Mesothelial cell of epicardium (in vitro differentiated cells): ENCODE measurements at places on chromosomes 5 and 9.
A peak's percentile ranks its signal among the peaks of the same experiment; 100 is the strongest.

DNA sequence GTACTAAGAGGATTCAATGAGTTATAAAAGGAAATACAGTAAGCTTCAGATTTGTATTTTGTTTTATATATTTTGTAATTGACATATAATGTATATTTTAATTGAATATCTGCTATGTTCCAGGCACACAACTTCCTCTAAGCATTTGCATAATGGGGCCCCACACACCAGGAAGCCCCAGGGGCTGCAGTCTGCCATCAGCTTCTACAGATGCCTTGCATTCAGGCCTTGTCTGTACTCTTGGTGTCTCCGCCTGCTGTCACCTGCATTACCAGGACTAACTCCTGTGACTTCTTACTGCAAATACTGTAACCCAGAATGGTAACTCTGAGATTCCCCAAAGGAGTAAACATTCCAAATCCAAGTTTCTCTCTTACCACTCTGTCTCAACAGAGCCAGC lies 20.6 kb downstream of the ARL15 start:
- DNase-seq: no peak

- DNase-seq: peak; percentile 39
These were observed 160.2 kb upstream of the DAPK1 start for GRCh38 chr9:87337335-87338087.

DNA sequence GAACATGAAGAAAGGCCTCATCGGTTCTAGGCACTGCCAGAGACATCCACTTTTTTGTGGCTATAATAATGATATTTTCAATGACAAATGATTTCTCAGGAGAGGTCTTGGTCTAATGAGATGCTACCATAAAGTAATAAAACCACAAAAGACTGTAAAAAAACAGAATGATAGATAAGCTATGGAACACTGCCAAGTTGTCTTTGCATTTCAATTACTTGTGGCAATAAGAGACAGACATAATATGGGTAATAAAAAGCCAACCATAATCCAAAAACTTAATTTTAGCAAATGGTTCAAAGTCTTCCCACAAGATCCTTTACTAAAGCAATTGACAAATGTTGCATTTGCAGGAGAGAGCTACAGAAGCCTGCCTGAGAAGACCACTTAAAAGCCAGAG lies 292.5 kb downstream of the ATPSCKMT start:
- no peak for DNase-seq

GRCh38 chr5:76703707-76704106 lies 12.2 kb upstream of the F2R start:
- no peak for DNase-seq

DNA sequence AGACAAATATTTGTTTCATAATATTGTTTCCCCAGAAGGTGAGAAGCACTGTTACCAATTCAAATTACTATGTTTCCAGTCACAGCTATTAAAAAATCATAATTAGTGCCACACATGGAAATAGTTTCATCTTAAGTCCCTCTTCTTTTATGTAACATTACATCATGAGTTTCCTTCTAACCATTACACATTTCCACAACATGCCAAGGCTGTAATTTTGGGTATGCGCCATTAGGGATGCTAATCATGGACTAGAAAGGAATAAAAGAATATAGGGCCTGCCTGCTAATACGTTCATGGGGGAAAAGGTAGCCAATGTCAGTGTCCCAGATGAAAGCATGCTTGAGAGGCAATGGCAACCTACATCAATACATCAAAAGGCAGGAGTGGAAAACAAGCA lies 142.5 kb upstream of the LPAR1 start:
- DNase-seq: no peak

DNA sequence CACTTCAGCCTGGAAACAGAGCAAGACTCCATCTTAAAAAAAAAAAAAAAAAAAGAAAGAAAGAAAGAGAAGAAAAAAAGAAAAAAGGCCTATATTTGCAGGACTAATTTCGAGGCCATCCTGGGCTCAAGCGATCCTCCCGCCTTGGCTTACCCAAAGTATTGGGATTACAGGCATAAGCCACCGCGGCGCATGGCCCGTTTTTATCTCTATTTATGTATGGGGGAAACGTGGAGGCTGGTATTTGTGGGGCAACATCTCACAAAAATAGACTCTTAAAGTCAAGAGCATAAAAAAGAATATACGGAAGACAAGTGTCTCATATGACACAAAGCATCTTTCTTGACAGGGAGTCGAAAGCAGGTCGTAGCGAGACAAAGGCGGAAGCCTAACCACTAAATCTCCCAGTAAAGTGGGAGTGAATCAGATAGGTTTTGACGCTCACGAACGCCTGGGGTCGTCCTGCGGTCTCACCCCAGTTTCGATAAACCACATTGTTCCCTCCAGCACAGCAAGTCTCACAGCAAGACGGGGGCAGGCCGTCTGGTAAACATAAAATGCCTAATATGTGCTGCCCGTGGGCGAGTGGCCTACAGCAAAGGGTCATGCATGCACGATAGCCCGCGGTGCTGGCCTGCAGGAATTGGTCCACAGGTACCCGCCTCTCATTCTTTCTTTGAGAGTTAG lies 1.8 kb upstream of the TRIM41 start:
- DNase-seq: no peak

- DNase-seq: no peak
These were observed 343.2 kb upstream of the DAP start for GRCh38 chr5:11104210-11104609.
